ENCODE measurements at places on chromosomes 16 and 17. TPM values are rescaled to one million over a fixed set of nuclear protein-coding genes. Genes with fewer than 3 reads are reported as not detected.

DNA sequence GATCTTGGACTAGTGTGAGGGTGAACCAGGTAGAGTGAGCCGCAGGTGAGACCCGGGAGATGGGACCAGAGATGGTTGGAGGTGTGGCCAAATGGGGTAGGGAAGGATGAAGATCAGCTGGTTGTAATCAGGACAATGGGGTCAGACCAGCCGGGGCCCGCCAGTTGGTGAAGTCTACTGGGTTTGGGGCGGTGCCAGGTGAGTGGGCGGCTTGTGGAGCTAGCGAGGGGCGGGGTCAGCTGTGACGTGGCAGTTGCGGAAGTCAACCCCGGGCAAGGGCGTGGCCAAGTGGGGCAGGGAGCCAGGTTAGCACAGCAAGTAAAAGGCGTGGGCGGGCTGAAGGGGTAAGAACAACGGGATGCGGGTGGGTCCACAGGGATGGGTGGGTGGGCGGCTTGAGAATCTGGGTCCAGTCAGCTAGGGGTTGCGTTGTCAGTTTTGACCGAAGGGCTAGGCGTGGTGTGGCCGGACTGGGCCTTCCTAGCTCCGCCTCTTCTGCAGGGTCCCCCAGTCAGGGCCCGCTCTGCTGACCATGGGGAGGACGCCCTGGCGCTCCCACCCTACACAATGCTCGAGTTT, 25.5 kb upstream of the ALKBH5 start:
- DNase-seq, result peak; percentile 84

DNA sequence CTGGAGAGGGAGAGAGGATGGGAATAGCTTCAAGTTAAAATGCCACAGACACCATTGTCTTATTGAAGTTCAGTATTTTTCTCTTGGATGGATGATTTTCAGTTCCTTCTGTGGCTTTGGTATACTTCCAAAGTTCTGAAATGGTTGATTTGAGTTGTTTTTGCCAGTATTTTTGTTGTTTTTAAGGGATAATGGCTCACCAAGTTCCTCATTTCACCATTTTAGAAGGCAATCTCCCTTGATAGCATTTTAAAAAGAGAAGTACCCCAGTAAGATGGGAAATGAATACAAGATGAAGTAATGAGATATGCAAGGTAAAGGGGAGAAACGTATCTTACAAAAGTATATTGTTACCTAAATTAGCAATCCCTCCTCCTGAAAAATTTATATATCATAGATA, 18.5 kb upstream of the SPDYE4 start:
- DNase-seq, result no peak

DNA sequence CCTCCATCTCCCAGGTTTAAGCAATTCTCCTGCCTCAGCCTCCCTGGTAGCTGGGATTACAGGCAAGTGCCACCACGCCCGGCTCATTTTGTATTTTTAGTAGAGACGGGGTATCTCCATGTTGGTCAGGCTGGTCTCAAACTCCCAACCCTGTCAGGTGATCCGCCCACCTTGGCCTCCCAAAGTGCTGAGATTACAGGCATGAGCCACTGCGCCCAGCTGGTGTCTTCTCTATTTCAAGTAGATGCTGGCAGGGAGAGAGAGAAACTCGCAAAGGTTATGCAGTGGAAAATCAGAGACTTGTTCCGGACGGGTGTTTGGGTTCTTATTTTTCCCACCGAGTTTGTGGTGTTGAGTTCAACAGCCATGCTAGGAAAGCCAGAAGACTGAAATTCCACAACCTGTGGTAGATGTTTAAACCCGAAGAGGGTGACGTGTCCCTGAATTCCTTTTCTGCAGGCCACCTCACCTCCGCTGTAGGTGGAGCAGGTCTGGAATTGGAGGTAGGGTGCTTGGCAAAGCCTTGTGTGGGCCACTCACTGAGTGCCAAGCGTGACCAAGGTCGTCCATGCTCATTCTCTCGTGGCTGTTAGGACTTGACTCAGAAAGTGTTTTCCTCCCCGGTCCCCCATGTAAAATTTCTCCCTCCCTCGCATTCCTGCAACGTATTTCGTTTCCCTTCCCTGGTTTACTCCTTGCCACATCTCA, 7.3 kb upstream of the ZDHHC7 start:
- no peak for DNase-seq

DNA sequence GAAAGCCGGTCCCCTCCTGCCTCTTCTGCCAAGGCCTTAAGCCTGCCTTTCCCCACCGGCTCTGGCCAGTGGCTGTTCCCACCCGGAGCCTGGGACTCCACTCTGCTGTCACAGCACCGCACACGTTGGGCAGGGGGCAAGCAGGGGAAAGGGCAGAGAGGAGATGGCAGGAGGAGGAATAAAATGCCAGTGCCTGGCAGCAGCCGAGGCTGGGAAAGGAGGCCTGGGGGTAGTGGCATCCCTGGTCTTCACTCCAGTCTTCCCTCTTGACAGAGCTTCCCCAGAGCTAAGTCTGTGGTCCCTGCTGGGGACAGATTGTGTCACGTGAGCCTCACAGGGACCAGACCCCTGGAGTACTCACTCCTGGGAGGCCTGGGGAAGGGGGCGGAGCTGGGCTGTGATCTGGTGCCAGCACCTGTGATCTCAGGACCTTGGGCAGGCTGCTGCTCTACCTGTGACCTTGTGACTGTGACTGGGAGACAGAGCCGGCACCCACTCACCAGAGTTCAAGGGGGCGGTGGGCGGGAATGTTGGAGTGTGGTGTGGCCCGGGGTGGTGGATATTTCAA, 97.2 kb upstream of the GSE1 start:
- no peak for DNase-seq

DNA sequence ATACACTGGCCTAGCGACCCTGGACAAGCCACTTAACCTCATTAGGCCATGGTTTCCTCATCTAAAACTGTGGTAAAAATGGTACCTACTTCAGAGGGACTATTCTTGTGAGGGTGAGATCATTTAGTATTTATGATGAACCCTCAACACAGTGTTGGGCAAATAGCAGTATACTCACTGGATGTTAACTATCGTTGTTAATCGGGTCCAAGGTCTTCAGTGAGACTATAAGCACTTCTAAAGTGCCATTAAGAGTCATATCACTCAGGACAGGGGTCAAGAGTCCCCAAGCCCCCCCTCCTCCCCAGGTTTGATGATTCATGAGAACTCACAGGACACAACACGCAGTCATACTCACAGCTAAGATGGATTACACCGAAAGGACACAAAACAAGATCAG, 11.0 kb downstream of the TK2 start:
- DNase-seq, result no peak

DNA sequence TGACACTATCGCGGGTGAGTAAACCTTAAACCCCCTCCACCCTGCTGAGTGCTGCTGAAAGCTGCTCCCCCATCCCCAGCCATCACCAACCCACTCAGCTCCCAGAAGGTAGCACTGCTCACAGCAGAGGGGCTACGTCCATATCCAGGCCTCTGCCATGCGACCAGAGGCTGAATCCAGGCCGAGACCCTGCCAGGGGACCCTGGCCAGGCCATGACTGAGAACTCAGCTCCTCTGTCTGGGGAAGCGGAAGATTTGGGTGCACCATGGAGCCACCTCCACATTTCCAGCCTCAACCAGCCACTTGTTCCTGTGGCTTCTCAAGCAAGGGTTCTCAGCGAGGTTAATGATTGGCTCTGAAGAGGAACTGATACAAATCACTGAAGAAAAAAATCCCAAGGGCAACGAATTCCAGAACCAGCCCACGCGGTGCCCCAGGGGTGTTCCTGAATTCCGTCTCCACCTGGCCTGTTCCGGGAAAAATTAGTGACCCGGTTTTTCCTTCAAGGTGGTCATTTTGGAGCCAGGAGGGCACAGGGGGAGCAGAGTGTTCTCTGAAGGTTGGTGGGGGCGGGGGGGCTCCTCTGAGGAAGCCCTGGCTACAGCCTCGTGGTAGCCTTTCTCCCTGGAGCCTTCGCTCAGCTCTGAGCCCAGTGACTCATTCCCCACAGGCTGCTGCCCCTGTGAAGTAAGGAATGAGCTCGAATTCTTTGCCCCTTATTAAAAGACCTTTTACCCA, 9.3 kb upstream of the SLC16A5 start:
- peak; percentile 55 for DNase-seq

DNA sequence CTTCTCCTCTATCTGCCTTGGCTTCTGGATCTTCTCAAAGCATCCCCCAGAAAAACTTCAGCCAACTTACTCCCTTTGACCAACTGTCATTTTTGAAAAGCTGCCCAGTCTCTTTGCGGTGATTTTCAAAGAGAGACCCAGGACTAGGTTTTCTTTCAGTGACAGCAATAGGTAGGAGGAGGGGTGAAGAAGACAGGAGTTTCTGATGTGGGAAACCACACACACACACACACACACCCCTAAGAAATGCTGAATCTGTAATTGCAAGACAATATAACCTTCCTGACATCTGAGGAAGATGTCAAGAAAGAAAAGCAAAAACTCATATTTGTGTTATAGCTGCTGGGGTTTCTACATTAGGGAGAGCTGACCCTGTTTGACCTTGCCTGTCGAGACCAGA, 5.2 kb downstream of the FAM20A start:
- no peak for DNase-seq

- DNase-seq, result no peak
These were observed 7.3 kb downstream of the PIEZO1 start for GRCh38 chr16:88777471-88778270.

DNA sequence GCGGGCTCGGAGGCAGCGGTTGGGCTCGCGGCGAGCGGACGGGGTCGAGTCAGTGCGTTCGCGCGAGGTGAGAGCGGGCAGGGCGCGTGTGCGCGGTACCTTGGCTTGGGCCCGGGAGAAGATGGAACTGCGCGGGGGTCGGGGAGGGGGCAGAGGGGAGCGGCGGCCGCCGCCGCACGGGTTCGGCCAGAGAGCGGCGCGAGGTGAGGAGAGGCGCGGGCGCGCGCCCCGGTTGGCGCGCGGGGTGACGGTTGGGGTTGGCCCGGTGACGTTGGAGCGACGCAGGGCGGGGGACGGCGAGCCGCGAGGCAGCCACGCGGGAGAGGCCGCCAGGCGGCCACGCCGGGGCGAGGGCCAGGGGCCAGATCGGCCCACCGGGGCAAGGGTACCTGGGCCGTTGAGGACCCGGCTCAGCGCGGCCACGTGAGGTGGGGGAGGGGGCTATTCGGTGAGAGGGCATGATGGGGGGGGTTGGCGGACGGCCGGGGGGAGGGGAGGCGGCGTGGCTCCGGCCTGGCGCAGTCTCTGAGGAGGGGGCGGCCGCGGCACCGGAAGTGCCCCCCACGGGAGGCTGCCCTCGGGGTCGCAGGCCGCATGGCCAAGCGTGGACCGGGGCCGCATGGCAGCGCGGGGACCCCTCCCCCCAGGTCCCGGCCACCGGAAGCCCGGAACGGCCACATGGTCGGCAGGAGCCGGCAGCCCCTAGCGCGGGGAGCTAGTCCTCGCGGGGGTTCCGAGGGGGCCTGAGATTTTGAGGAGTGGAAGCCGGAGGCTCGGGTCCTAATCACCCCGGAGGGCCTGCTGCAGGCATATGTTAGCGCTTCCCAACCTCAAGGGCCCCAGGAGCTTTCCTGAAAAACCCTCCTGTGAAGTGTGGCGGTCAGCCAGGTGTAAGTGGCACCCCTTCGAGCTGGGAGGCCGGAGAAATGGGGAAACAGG, 527 bp downstream of the EIF5A start:
- peak; percentile 29 for DNase-seq

DNA sequence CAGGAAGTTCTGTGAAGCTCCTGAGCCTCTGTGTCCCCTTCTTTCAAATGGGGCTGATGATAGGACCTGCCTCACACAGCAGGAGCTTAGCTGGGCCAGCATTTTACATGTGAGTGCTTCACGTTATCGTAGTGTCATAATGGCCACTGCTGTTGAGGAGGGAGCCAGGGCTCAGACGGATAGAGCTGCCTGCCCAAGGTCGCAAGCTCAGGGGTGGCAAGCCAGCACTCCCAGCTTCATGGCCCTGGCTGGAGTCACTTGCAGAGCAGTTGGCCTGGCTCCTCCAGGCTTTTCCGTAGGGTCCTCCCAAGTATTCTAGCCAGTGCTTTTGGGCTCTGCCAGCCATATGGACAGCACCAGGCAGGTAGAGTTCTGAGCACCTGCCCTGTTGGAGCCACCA, 115.1 kb downstream of the SOCS1 start:
- no peak for DNase-seq

TNRC6C gene
- total RNA-seq, result 6.9 TPM

CNOT1 gene
- total RNA-seq, result 121 TPM

FBXL16 gene
- 7.3 TPM for total RNA-seq

PRR29 gene
- not detected for total RNA-seq

SLC47A2 gene
- not detected for total RNA-seq

MPHOSPH6 gene
- total RNA-seq, result 18.0 TPM

Measured in SK-MEL-5 (cell line).